Fibroblast of skin of back (primary cell): ENCODE measurements at places on chromosomes 13 and 19.

DNA sequence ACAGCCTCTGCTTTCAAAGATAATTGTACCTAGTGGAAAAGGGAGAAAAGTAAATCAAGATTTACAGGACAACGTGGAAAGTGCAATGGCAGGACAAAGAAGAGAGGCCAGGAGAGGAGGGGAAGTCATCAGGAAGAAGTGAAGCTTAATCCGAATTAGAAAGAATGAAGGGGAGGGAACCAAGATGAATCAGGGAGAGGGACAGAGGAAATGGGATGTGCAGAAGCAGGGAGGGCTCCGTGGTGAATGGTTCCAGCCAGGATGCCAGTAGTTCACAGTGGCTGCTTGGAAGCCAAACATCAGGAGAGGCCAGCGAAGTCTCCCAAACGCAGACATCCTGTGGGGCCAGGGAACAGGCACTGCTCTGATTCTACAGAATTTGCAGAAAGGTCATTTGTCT, 144.4 kb downstream of the LIG4 start:
- DNase-seq: no peak

DNA sequence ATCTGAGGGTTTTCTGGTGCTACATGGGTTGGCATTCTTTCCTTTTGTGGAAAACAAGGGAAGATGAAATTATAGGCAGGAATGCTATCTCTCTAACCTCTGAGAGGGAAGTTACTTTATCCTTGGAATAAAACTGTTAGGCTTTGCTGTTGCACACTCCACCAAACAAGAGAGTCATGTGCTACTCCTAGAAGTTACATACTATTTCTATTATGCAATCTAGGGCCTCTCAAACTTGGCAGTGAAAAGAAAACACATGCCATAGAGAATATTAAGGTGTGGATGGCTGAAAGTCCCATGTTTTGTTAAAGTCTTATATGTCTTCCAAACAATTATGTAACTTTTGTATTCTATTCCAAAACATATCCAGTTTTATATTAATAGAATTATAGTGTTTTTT, 367.9 kb downstream of the SLC7A1 start:
- DNase-seq: no peak

GRCh38 chr13:34350671-34351070, 532.7 kb downstream of the RFC3 start:
- no peak for DNase-seq

DNA sequence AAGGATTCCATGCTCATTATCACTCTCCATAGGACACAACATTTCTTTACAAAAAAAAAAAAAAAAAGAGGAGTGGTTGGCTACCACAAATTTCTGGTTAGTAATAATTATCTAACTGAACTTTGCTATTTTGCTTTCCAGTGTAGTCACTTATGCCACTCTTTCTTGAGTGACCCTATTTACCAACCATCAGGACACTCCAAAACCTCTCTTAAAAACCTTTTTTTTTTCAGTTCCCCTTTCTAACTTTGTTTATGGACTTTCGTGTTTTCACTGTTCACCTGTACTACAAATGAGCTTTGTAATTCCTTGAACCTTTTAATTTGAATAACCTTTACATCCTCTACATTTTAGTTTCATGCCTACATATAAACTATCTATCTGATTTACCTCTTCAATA, 686.5 kb upstream of the PCDH9 start:
- DNase-seq: no peak

DNA sequence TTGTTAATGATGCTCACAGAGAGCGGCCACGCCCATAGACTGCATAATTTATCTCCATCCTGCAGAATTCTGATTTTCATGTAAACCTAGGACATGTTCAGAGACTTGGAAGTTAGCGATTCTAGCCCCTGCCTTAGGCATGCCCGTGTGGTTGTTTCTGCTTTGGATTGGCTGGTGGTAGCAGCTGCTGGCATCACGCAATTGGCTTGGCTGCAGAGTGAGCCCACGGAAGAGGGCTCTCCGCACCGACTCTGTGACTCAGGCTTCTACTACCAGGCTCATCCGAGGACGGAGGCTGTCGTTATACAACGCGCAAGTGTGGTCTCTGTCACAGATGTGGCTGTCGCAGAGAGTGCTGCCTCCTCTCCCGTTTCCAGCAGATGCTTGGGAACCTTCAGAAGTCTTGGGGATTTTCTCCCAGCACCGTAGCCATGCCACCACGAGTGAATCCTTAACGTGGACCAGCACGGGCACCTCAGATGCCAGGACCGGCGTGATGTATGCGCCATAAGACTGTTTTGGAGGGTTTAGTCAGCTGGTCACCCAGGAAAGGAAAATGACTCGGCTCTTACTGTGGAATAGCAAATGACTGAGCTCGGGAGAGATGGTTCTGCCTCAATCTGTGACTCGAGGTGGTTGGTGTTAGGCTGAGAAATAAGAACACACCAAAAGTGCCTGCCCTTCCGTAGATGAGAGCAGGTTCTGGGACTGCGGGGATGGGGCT, 61.0 kb upstream of the F7 start:
- DNase-seq: no peak

DNA sequence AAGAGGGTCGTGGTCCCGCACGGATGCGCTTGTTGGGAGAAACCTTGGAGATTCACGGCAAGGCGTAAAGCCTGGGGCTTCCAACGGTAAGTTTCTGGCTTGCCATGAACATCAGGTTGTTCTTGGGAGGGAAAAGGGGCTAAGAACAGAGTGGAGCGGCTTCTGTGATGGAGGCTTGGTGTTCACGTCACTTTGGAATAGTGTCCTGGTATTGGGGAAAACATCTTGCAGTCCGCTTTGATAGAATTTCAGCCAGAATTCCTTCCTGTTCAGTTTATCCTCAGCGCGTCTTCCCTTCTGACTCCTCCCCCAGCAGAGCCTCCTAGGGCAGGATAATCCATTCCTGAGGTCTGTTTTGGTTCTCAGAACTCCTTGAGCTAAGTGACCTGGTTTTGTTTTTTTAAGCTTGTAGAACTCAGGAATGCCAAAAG, 2.0 kb downstream of the KCTD15 start:
- DNase-seq: peak; percentile 75

- no peak for DNase-seq
Observed at GRCh38 chr19:28486926-28487325, 726.0 kb downstream of the UQCRFS1 start.

DNA sequence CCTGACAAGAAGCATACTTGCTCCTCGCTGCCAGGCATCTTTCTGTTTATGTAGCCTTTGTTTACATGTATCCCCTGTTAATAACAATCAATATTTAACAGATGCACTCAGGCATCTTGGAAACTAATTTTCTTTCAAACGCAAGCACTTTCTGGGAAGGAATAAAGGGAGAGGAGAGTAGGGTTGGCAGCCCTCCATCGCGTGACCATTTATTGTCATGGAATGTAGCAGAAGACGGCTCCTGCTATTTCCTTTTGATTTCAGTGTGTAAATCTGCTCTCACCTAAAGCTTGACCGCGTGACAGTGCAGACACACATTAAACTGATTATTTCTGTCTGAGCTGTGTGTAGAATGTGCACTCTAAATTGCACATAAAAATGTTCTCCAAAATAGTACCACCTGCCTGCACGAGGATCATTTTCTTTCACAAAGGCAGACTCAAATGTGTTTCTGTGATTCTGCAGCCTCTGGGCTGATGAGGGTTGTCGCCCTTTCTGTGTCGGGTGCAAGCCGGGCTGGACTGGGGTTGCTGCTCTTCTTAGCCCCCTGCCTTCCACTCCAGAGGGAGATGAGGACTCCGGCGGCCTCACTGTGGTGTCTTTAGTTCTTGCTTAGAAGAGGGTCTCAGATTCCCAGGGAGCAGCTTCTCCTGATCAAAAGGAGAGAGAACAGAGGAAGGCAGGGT, 223.5 kb upstream of the MAB21L1 start:
- peak; percentile 82 for DNase-seq

GRCh38 chr13:92537471-92537870, 689.1 kb upstream of the GPC6 start:
- no peak for DNase-seq

- DNase-seq: no peak
Observed at GRCh38 chr13:113616281-113616906, 31.8 kb downstream of the TFDP1 start.

- DNase-seq: peak; percentile 48
Observed at GRCh38 chr13:110575322-110576069, 14.0 kb upstream of the RAB20 start.

DNA sequence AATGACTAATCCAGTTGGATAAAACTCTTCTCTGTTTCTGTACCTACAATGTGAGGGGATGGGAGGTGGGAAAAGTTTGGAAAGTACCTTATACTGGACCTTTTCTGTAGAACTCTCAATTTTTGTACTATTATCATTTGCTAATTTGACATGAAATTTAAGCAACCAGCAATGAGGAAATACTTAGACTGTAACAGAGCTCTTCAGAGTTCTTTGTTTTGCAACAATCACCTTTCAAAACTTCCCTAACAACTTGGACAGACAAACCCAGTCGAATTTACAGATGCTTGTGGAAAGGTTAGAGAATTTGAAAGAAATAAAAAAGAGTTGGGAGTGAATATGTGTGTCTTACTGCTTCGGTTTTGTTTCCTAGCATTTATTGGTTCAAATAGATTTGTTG, 16.8 kb downstream of the KBTBD7 start:
- DNase-seq: no peak

GRCh38 chr13:40483601-40484000, 182.8 kb downstream of the FOXO1 start:
- no peak for DNase-seq

GRCh38 chr19:16324384-16325160, at the start of gene KLF2:
TSS of gene KLF2 (plus strand) at chr19:16324826. CDS start at chr19:16324924, 98 bp downstream.
- peak; percentile 94 for DNase-seq

DNA sequence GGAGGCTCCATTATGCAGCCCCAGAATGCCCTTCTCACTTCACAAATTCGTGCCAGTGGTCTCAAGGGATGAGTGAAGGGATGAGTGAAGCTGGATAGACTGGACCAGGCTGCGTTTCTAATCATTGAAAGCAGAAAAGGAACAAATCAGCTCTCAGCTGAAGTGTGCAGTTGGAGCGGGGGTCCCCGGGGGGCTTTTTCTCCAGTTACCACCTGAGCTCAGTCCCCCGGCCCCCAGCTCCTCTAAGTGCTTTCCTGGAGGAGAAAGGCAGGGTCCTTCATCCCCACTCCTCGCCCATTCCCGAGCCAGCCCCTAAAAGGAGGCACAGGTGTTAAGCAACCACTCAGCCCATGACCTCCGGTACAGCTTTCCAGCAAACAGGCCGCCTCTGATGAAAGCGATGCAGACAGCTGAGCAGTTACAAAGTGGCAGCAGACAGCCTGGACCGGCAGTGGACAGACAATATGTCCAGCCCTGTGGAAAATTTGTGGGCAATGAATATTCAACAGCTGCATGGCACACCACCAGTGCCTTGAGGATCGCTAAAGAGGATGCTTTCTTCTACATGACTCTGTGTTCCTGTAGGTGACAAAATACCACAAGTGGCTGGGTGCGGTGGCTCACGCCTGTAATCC, 110.7 kb upstream of the UBL3 start:
- DNase-seq: no peak

DNA sequence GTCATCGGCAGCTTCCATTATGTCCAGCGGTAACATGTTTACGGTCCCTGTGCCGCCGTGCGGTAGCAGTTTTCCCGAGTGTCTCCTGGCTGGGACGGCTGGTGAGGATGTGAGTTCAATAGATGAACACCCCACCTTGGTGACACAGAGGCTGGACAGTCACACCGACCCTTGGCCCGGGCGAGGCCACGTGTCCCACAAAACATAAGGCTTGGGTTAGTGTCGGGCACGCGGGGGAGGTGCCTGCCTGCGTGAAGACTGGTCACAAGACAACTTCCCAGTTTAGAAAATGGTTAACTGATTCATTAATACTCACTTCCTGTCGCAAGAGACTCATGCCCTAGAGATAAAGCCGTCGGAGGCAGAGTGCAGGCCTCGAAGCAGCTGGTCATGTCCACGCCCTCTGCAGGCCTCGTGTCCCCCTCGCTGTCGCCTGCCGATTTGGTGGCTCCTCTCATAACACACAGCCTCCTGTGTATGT, 17.2 kb downstream of the RASA3 start:
- peak; percentile 93 for DNase-seq

DNA sequence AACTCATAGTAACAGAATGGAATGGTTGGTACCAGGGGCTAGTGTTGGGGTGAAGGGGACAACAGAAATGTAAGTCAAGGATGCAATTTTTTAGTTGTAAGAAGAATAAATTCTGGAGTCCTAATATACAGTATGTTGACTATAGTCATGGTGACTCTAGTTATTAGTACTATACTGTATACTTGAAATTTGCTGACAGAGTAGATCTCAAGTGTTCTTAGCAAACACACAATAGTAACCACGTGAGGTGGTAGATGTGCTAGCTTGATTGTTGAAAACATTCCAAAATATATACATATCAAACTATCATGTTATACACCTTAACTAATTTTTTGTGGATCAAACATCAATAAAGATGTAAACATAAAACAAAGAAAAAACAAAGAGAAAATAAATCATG, 1345.1 kb upstream of the PCDH20 start:
- DNase-seq: no peak

DNA sequence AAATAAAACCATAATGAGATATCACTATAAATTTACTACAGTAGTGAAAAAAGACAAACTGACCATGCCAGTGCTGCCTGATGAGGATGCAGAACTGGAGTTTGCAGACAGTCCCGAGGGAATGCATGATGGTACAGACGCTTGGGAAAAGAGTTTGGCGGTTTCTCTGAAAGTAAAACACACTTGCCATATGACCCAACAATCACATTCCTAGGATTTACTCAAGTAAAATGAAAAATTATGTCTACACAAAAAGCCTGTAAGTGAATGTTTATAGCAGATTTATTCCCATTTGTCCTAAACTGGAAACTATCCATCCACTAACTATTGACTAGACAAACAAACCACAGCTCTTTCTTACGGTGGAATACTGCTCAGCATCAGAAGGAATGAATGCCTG, 271.0 kb downstream of the DNAJC15 start:
- DNase-seq: peak; percentile 57

DNA sequence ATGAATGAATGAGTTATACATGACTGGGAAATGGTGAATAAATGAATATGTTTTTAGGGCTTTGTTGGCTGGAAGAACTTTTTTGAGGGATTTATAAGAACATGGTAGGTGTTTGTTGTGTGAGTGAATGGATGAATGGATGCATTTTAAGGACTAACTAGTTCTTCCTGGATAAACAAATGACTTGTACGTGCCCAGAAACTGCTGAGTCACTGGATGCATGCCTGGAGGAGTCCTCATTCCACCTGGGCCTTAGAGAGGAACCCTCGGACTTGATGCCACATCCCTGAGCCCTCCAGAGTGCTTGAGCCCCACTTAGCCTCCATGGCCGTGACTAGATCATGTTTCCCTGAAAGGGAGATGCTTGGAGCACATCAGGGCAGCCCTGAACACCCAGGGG, 153.4 kb downstream of the DPF1 start:
- DNase-seq: peak; percentile 50

DNA sequence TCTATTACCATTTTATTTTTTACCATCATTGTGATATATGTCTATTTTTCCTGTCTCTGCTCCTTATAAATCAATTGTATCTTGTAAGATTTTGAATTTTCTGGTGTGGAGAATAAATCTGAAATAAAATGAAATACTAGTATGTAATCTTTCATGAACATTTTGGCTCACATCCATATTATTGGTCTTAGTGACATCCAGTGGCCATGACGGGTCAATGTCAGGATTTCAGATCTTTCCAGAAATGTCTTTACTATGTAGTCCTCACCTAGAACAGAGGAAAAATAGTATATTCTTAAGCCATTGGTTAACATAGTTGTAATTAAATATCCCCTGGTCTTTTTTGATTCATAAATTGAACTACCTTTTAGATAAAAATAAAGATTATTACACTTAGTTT, 109.8 kb upstream of the GPC6 start:
- no peak for DNase-seq
